ENCODE measurements at places on chromosomes 5 and 9. TPM values are rescaled to one million over a fixed set of nuclear protein-coding genes. Genes with fewer than 3 reads are reported as not detected.
A peak's percentile ranks its signal among the peaks of the same experiment; 100 is the strongest.

The SVEP1 gene
- total RNA-seq: 0.08 TPM

The OMD gene
- not detected for total RNA-seq

GRCh38 chr5:139294374-139295165 lies 1.0 kb downstream of the MATR3 start:
- H3K36me3 ChIP-seq: peaks cover 2% of the 10 kb centered on the region
- H3K27ac ChIP-seq: peak overlapping the region; percentile 96
- H3K4me3 ChIP-seq: peak overlapping the region; percentile 96
- no peaks in the 10 kb centered on the region for H3K27me3 ChIP-seq

GRCh38 chr5:167886196-167886595 lies 405.2 kb upstream of the WWC1 start:
- H3K27ac ChIP-seq: no peak overlapping the region
- no peaks in the 10 kb centered on the region for H3K4me1 ChIP-seq
- H3K4me3 ChIP-seq: no peak overlapping the region

The ZNF618 gene
- total RNA-seq: 0.60 TPM

GRCh38 chr9:93120846-93121315 lies 13.2 kb downstream of the NINJ1 start:
- peak overlapping the region; percentile 85 for H3K27ac ChIP-seq
- H3K27me3 ChIP-seq: no peaks in the 10 kb centered on the region
- H3K4me3 ChIP-seq: peak overlapping the region; percentile 83
- peaks cover 4% of the 10 kb centered on the region for H3K36me3 ChIP-seq
- H3K4me1 ChIP-seq: peaks cover 34% of the 10 kb centered on the region
- no peak for DNase-seq

- H3K27ac ChIP-seq: no peak overlapping the region
- no peaks in the 10 kb centered on the region for H3K36me3 ChIP-seq
- DNase-seq: no peak
- peaks cover 41% of the 10 kb centered on the region for H3K27me3 ChIP-seq
Measured at GRCh38 chr5:123178683-123179082, 89.6 kb downstream of the PRDM6 start.

Data from T-helper 17 cell (primary cell).